ENCODE measurements at places on chromosomes 7 and 10. TPM values are rescaled to one million over a fixed set of nuclear protein-coding genes. Genes with fewer than 3 reads are reported as not detected.

A1CF gene
- 0.07 TPM for total RNA-seq

NEUROG3 gene
- total RNA-seq = not detected

HNRNPH3 gene
- total RNA-seq = 186 TPM

TSPAN12 gene
- total RNA-seq = not detected

SRRM3 gene
- total RNA-seq = not detected

CLCN1 gene
- not detected for total RNA-seq

CHST3 gene
- not detected for total RNA-seq

MAP3K8 gene
- total RNA-seq = 21.7 TPM

EPHB6 gene
- 66.3 TPM for total RNA-seq

SFRP5 gene
- total RNA-seq = 3.1 TPM

GTF2I gene
- total RNA-seq = 166 TPM

OPALIN gene
- not detected for total RNA-seq

STEAP1B gene
- 0.44 TPM for total RNA-seq

CLDN12 gene
- total RNA-seq = 3.5 TPM

CUBN gene
- total RNA-seq = 7.7 TPM

NUDT13 gene
- 2.2 TPM for total RNA-seq

TRPV5 gene
- not detected for total RNA-seq

TMUB1 gene
- 56.5 TPM for total RNA-seq

FAM25C gene
- total RNA-seq = not detected

NOM1 gene
- total RNA-seq = 36.3 TPM

NAT16 gene
- total RNA-seq = not detected

CXCL12 gene
- total RNA-seq = not detected

PPP1R9A gene
- total RNA-seq = 0.23 TPM

IDI1 gene
- 28.1 TPM for total RNA-seq

PON3 gene
- total RNA-seq = not detected

PNPLA8 gene
- 55.5 TPM for total RNA-seq

PRPS1L1 gene
- total RNA-seq = not detected

BAMBI gene
- total RNA-seq = 2.1 TPM

METTL2B gene
- 26.1 TPM for total RNA-seq

CALCR gene
- total RNA-seq = not detected

ZNF804B gene
- not detected for total RNA-seq

ADAM12 gene
- total RNA-seq = 0.85 TPM

GHITM gene
- total RNA-seq = 84.9 TPM

SFTPA1 gene
- total RNA-seq = 8.4 TPM

KCNIP2 gene
- total RNA-seq = 2.3 TPM

PAX4 gene
- not detected for total RNA-seq

OR6V1 gene
- not detected for total RNA-seq

SYT15B gene
- 0.06 TPM for total RNA-seq

PTPN20 gene
- total RNA-seq = 1.5 TPM

BTBD16 gene
- total RNA-seq = not detected

PROSER2 gene
- 1.9 TPM for total RNA-seq

Data from T-cell (primary cell).